A549 treated with CORT108297 at 1 μM for 4 hours (cell line): ENCODE measurements at places on chromosomes 4 and X. TPM values are rescaled to one million over a fixed set of nuclear protein-coding genes. Genes with fewer than 3 reads are reported as not detected.

CCNB3 gene
- 0.41 to 1.3 TPM (median 0.44 TPM) in 5 replicates for total RNA-seq

SFRP2 gene
- total RNA-seq: not detected in 5 replicates

HAND2 gene
- 0.22 to 0.81 TPM (median 0.49 TPM) in 5 replicates for total RNA-seq

ARSJ gene
- total RNA-seq: 4.2 to 5.5 TPM (median 4.6 TPM) in 5 replicates

SH3BP2 gene
- total RNA-seq: 3.2 to 5.2 TPM (median 5.0 TPM) in 5 replicates
